ENCODE measurements at places on chromosomes 12 and 14.

GRCh38 chr12:91958816-91959215 is 186.8 kb downstream of the BTG1 start:
- DNase-seq, result no peak

- peak; percentile 33 for DNase-seq
Measured at GRCh38 chr12:96401076-96401871, 1.0 kb upstream of the CDK17 start.

- DNase-seq, result no peak
Measured at GRCh38 chr12:43011383-43011926, 421.9 kb upstream of the PRICKLE1 start.

- no peak for DNase-seq
Measured at GRCh38 chr14:22517117-22517720, 71.8 kb downstream of the DAD1 start.

DNA sequence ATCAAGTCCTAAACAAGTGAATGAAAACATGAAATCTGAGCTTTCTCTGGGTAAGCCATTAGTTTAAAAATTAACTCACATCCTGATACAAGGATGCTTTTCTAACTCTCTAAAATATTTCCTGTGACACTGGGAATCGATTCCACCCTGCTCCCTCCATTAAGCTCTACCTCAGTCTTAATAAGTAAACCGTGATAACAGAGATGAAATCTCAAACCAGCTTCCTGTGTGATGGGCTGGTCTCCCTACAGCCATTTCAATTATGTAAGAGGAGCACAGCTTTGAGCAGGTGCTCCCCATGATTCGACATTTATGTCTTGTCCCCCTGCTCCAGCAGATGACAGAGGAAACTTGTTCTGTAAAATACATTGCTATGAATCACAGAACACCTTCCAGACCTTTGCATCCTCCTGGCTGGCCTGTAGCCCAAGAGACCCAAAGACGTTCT is 59.0 kb downstream of the GAS2L3 start:
- no peak for DNase-seq

DNA sequence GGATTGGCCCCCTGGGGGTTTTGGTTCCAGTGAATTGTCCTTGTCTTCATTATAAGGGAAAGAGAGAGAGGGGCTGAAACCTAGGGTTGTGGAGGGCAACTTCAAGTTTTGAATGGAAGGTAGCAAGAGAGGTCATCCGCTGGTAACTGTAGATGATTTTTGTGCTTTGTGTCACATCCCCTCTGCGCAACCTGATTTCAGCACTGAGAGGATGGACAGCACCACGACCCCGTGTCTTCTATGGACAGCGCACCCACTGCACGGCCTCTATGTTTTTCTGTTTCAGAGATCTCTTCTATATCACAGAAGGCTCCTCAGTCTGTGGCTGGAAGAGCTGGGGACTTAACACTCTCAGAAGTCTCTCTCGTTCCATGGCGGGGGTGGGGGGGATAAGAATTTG is 127.0 kb upstream of the RPH3A start:
- DNase-seq, result no peak

GRCh38 chr14:52370406-52370935 is 56.4 kb downstream of the PTGER2 start:
- DNase-seq, result no peak

DNA sequence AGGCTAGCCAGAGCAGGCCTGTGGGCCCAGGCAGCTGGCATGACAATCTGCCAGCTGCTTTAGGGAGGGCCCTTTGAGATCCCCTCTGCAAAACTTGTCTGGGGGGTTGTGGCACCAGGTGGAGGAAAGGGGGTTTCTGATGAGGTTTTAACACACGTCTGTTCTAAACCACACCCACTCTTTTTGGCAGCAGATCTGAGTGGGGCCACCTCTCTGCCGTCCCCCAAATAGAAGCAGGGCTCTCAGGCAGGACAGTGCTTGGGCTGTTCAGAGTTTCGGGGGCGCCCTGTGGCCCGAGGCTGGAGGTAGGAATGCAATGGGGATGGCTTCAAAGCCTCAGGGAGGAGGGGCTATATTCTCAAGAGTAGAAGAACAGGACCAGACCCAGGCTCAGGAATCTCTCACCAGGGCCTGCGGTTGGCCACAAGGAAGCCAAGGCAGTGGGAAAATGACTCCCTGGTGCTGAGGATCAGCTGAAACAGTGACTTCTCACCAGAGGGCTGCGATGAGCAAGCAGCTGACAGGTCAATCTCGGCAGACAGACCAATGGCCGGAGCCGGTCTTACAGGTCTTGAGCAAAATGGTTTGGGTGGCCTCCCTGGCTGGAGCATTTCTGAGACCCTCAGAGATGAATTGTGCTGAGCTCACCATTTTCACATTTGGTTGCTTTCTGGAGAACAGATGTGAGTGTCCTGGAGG is 1.5 kb upstream of the KRT5 start:
- DNase-seq, result no peak

Measured in T-cell (primary cell).